HuH-7 (cell line): ENCODE measurements at places on chromosomes 11 and 22.

DNA sequence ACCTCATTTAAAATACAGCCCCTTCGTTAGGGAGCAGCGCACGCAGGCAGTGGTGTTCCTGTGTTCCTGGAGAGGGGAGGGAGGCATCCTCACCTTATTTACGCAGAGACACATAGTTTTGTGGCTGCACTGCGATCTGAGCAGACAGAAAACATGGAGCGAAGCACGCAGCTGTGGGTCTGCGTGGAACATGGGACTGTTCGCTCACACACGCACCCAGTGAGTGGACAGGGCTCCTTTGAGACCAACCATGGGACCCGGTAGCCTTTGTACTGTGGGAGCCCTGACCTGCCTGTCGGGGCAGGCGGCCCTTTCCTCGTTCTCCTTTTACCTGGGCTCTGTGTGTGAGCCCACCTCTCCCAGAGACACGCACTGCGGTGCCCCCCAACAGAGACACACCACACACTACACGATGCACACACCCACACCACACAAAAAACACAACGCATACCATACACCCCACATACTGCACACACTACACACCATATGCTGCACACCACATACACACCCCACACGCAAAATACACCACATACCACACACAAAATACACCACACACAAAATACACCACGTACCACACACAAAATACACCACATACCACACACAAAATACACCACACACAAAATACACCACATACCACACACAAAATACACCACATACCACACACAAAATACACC, 1245.7 kb downstream of the BRD1 start:
- DNase-seq, result no peak

GRCh38 chr11:95134491-95134890, 44.8 kb downstream of the ENDOD1 start:
- no peak for DNase-seq

DNA sequence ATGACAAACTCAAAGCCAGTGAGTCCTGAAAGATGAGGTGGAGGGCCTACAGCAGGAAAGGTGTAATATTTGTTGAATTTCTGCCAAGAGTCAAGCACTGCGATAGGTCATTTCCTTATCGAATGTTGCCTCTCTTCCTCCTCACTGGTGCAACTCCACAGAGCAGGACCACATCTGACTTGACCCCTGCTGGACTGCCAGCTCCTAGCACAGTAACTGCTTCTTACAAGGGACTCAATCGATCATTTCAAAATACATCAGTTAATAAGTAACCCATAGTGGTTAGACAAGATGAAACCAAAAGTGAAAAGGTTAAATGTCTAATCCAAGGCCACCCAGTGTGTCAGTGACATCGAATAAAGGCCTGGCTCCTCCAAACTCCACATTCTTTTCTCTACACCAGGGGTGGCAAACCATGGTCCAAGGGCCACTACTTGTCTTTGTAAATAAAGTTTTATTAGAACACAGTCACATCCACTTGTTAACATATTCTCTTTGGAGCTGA, 98.5 kb upstream of the CSNK2A3 start:
- peak; percentile 61 for DNase-seq

DNA sequence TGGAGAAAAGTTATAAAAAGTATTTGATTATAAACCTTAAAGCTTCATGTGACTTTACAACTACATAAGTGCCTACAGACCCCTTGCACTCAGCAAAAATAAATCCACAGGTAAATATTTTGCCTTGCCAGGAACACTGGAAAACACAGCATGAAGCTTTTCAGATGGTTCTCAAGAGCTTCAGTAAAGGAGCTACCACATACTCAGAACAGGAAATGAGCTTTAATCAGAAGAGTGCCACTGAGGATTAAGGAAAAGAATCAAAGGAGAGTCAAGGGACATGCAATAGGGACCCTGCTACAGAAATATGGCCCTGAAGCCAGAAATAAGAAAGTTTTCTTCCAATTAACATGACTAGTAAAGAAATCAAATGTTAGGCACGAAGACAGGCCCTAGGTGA, 1.2 kb downstream of the CASP1 start:
- no peak for DNase-seq

GRCh38 chr11:6693342-6694228, 10.4 kb upstream of the MRPL17 start:
- no peak for DNase-seq

GRCh38 chr22:48397531-48398180, 1430.0 kb downstream of the BRD1 start:
- DNase-seq, result no peak

GRCh38 chr22:24326266-24326665, 55.6 kb downstream of the SPECC1L start:
- no peak for DNase-seq

GRCh38 chr22:24181996-24182899, 961 bp downstream of the SUSD2 start:
- no peak for DNase-seq

GRCh38 chr22:41382098-41382578, 396 bp downstream of the TEF start:
- peak; percentile 81 for DNase-seq

- no peak for DNase-seq
Observed at GRCh38 chr22:23673826-23674690, 16.8 kb upstream of the RGL4 start.

GRCh38 chr11:45922425-45923082, at the start of gene LARGE2:
TSS of gene LARGE2 (plus strand) at chr11:45922656. CDS start at chr11:45922883, 227 bp downstream.
- DNase-seq, result peak; percentile 85
